ENCODE measurements at places on chromosomes 4 and X.

- DNase-seq = no peak
Observed at GRCh38 chrX:24513416-24513815, 48.3 kb downstream of the PDK3 start.

DNA sequence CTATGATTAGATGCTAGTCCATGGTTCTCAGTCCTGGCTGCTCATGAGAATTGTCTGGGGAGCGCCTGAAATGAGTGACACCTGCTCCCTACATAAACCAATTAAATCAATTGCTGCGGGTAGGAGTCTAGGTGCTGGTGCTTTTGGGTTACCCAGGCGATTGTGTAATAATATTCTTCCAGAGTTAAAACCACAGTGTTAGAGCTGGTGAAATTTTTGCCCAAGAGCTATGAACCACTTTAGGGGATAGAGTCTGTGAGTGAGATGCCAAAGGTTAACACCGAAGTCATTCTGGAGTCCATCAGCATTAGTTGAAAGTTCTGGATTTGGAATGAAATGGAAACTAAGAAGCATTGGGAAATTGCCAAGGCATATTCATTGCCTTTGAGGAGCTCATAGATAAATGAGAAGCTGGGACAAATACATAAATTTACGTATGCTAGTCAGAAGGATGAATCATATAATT is 15.3 kb downstream of the PDK3 start:
- DNase-seq = no peak

- DNase-seq = no peak
Observed at GRCh38 chr4:11470438-11471045, 41.8 kb upstream of the HS3ST1 start.

- DNase-seq = no peak
Observed at GRCh38 chrX:112841820-112842157, 1.2 kb upstream of the AMOT start.

DNA sequence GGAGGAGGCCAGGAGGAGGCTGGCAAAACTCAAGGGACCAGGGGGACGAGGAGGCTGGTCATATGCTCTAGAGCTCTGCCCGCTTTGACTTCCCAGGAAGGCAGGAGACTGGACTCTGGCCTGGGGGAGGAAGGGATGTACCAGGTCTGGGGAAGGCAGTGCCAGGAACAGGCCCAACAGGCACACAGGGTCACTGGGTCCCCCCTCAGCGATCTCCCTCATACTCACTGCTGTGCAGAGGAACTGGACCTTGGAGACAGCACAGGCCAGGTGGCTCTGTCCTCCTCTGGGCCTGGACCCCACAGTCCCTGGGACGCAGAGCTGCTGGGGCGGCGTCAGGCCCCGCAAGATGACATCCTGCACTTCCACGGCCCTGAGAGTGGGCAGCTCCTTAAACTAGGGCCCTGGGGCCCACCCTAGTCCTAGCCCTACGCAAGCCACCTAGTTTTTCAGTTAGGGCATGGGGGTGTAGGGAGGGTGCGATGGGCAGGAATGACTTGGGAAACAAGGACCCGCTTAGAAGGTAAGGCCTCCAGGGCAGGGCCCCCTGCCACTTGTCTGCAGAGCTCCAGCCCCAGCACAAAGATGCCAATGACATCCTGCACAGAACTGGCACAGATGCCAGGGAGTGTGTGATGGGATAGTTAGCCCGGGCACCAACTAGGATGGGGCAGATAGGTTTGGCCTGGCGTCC is 59.5 kb downstream of the HTRA3 start:
- DNase-seq = no peak

GRCh38 chr4:138034871-138035270 is 207.3 kb downstream of the SLC7A11 start:
- DNase-seq = peak; percentile 63

GRCh38 chr4:8037150-8037769 is 97.6 kb upstream of the AFAP1 start:
- no peak for DNase-seq

GRCh38 chr4:95220205-95221175 is 328.3 kb downstream of the UNC5C start:
- DNase-seq = no peak
